ENCODE measurements at places on chromosomes 5 and 9.
A peak's percentile ranks its signal among the peaks of the same experiment; 100 is the strongest.

GRCh38 chr9:114385397-114386181, 2.2 kb downstream of the AKNA start:
- peak; percentile 83 for DNase-seq

GRCh38 chr9:16143947-16144890, 591.4 kb downstream of the CCDC171 start:
- DNase-seq = no peak

DNA sequence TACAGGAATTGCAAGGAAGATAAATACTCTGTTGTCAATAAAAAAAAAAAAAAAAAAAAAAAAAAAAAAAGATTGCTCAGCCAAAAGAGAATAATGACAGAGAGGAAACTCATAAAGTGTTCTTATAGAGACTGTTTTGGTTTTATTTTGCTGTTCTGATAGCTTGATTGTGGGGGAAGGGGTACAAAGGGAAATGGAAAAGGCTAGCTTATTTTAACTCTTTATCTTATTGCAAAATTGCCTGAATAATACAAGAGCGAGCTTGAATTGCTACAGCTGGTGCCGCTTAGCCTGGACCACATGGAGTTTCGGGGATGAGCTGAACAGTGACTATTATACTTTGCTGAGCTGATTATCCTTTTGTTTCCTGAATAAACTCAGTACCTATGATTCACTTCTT, 31.0 kb upstream of the SHISAL2B start:
- no peak for DNase-seq

GRCh38 chr5:125026867-125027731, 280.7 kb upstream of the ZNF608 start:
- no peak for DNase-seq

DNA sequence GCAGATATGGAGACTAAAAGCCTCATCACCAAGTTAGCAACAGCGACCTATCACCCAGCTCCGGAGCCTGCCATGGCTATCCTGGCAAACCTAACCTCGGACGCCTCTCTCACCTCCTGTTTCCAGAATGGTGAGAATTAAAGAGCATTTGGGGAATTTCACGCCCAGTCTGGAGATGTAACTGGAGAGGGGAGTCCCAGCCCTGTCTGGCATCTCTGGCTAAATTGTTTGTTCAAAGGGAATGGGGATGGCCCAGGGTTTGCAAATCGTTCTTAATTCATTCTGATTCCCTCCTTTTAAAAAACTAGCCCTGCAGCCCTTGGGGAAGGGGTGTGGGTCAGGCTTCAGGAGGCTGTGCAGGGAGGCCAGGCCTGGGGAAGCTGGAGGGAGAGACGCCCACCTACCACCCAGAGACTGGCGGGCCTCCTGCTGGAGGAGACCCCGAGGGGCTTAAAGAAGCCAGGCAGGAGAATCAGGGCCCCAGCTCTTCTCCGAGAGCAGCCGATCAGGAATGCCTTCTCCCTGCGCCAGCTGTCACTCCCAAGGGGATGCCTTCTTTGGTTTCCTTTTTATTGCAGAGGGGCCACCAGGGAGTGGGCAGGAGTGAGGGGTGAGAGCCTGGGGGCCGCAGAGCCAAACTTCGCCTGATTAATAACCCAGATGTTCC, 964 bp upstream of the COL5A1 start:
- DNase-seq = no peak

- DNase-seq = no peak
Measured at GRCh38 chr5:17888155-17888554, 253.9 kb downstream of the TAF11L14 start.

- peak; percentile 25 for DNase-seq
Measured at GRCh38 chr9:117763314-117763713, 59.1 kb downstream of the TLR4 start.

- DNase-seq = no peak
Measured at GRCh38 chr9:135326633-135327152, 152.9 kb upstream of the PPP1R26 start.

DNA sequence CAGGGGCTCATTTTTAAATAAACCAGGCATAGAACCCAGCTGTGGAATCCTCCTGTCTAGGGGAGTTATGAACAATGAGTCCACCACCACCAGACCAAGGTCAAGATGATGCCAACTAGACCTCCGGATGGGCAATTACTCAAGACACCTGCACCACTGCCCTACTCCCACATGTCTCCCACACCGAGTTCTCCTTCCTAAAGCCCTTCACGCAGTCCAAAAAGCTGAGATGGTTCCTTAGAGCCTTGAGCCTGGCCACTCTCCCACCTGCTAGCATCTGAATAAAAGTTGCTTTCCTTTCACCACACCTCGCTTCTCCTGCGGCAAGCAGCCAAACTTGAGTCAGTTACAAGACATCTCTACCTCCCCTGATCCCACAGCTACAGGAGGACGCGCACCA, 15.4 kb upstream of the PPP1R26 start:
- no peak for DNase-seq

- no peak for DNase-seq
Measured at GRCh38 chr5:59525957-59526356, 367.6 kb downstream of the PDE4D start.

DNA sequence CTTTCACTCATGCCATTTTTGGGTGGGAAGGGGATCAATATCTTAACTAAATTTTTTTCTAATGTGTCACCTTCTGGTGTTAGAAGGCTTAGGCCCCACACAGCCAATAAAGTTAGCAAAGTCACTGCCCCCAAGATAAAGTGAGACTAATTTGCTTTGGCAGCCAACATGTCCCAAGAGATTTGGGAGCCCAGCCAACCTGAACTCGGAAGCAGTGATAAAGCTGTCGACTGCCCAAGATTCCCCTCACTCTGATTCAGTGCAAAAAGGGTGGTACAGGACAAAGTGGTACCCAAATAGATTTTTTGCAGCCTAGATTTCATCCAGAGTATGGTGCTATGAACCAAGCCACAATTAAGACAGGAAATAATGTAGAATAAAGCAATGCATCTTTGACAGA, 572.5 kb upstream of the ARRDC3 start:
- no peak for DNase-seq

All from ACHN (cell line).